CD4-positive, alpha-beta T cell treated with Interleukin-6 at 100 ng/mL for 8 hours (primary cell): ENCODE measurements at places on chromosomes 12 and 14.

GRCh38 chr12:64278421-64278820, 56.3 kb upstream of the KICS2 start:
- DNase-seq: no peak

DNA sequence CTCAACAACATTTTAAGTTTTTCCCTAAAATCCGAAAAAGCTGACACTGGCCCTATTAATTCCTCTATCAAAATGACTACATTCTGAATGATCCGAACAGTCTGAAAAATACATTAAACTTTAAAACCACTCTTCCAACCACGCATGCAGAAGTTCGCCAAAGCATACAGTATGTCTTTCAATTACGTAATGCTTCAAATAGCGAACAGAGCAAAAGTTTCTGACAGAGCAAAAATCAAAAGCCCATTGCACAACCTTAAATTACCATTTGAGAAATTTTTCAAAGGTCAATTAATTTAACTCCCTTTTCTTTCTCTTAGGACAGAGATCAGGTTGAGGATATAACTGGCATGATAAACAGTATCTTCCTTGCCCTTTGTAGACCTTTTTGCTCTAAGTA, 33.2 kb downstream of the LRIG3 start:
- DNase-seq: no peak

- DNase-seq: peak; percentile 5
Measured at GRCh38 chr14:59964251-59965007, 44.5 kb downstream of the LRRC9 start.

- no peak for DNase-seq
Measured at GRCh38 chr14:92223025-92223424, 99.9 kb upstream of the SLC24A4 start.

DNA sequence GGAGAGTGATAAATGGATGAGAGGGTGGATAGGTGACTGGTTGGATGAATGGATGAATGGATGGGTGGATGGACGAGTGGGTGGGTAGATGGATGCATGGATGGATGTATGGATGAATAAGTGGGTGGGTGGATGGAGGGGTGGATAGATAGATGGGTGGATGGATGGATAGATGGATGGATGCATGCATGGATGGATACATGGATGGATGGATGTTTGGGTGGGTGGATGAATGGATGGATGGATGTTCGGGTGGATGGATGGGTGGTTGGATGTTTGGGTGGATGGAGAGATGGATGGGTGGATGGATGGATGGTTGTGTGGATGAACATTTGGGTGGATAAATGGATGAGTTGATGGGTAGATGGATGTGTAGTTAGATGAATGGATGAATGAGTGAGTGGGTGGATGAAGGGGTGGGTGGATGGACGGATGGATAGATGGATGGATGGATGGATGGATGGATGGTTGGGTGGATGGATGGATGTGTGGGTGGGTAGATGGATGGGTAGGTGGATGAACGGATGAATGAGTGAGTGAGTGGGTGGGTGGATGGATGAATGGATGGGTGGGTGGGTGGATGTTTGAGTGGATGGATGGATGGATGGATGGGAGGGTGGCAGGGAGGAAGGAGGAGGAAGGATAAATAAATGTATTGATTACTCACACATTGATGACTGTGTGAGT, 9.7 kb upstream of the TMEM179 start:
- no peak for DNase-seq

GRCh38 chr14:105053996-105054395, 11.2 kb downstream of the GPR132 start:
- no peak for DNase-seq

DNA sequence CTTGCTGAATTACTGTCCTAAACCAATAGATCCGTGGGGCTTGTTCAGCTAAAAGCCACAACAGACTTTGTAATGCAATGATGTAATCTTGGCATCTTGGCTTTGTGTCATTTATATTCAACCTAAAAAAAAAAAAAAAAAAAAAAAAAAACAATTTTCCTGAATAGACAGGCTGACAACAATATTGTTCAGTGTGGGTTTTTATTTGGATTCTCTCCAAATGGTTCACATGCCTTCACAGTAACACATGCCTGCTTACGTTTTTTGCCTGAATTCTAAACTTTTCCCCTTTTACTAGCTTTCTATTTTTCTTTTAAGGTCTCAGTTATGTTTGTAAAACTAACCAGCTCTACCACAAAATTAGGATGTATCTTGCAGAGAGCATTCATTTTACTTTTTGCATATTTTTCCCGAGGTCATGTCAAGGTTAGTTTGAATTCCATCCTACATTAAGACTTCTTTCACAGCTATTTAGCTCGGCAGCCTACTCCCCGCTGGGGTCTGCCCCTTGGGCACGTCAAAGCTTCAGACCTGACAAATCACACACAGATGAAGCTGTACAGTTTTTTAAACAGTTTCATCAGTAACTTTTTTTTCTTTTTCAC, 213.7 kb upstream of the NPAS3 start:
- no peak for DNase-seq

GRCh38 chr14:22819151-22819988, 4.1 kb upstream of the SLC7A7 start:
- no peak for DNase-seq

DNA sequence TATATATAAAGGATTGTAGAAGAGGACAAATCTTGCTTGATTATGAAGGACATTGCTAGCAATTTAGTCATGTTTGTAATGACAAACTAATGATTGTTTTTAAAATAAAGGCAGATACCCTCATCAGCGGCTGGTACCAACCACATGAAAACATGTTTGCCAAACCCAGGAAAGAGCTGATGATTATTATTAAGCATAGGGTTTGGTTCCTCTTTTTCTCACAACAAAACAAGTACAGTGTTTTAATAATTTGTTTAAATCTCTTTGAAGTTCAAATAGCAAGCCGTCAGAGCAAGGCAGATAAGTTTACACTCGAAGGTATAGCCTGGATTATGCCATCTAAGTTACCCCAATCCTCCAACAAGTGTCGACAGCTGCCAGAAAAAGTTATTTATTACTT, 5.3 kb upstream of the SINHCAF start:
- no peak for DNase-seq

DNA sequence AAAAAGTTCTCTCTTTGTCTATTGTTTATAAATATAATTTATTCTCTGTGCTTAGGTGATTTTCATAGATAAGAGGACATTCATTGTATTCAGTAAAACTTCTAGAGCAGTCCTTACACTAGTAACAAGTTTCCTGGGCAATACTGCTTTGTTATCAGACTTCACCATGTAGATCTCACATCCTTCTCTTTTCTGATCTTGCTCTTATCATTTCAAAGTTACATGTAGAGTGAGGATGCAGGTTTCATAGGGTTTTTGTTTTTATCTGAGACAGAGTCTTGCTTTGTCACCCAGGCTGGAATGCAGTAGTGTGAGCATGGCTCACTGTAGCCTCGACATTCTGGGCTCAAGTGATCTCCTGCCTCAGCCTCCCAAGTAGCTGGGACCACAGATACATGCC, 789.5 kb downstream of the DIO2 start:
- no peak for DNase-seq

DNA sequence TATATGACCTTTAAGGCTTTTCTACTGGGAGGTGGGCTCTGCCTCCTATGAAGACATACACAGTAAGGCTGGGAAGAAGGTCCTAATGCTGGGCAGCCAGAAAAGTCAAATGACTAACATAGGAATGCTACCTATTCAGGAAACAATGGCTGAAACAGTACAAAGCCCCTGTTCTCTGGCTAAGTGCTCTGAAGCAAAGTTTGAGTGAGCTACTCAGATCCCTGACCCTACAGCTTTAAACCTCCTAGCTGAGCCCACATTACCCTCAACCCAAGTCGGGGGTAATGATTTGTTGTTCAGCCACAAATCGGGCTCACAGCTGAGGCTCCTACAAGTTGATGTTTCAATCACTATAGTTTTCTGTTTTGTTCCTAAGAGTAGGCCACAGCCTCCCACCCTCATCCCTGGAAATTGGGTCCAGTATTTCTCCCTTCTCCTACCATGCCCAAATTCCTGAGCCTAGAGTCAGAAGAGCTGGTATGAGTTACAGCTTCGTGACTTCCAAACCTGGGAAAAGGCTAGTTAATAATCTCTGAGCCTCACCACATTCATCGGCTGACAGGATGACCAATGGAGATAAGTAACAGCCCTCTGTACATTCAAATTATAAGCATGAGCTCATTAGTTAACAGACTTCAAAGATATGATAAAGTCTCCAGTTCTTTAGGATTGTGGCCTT, 46.5 kb downstream of the BTBD7 start:
- no peak for DNase-seq

- DNase-seq: no peak
Measured at GRCh38 chr12:83514372-83514771, 827.7 kb downstream of the TMTC2 start.

- DNase-seq: no peak
Measured at GRCh38 chr12:29572938-29573337, 75.5 kb upstream of the OVCH1 start.
